Natural killer cell (primary cell): ENCODE measurements at places on chromosomes 6 and 20.

DNA sequence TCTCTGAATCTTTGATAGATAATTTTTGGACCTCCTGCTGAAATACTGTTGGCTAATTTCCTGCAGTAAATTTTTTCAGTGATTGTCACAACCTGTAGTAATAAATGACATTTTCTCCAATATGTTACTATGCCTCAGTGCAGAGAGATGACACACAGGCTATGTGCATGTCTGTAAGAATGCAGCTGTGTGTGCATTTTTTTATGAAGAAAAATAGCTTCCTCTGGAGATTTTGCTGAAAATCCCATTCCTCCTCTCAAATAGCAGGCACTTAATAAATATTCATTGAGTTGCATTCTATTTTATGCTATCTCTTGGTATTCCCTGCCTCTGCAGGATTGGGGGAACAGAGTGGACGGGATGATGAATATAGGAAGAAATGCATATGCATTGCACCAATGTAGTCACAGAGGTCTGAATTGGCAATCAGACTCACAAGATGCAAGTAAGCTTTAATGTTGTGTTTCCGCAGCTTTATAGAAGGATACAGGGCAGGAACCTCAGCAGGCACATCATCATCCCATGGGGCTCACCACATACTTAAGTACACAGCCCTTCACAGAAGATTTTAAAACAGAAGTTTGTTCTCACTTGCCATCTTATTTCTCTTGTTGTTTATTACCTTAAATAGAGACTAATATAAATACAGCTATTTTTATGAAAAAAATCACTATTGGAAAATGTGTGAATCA is 474.7 kb downstream of the EPM2A start:
- no peak for DNase-seq

- DNase-seq: no peak
Observed at GRCh38 chr20:13486694-13487093, 152.0 kb downstream of the TASP1 start.

DNA sequence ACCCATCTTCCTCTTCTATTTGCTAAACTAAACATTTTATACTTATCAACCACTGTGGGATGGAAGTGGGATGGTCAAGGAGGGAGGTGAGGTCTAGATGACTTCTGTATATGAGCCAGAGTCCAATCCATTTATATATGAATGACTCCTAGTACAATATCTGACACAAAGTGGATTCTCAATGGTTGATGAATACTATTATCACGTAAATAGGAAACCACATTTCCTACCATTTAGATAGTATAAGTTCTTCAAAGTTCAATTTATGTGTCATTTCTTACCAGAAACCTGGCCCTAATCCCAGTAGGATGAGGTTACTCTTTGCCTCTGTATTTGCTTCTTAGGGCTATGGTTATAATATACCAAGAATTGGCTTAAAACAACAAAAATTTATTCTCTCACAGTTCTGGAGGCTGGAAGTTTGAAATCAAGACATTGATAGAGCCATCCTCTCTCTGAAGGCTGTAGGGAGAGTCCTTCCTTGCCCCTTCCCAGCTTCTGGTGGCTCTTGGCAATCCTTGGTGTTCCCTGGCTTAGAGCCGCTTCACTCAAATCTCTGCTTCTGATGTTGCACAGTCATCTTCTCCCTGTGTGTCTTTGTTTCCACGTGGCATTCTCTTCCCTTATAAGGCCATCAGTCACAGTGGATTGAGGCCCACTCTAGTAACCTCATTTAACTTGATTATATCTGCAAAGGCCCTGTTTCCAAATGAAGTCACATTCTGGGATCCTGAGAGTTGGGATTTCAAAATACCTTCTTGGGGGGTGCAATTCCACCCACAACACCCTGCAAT is 41.0 kb upstream of the RAB23 start:
- DNase-seq: no peak

DNA sequence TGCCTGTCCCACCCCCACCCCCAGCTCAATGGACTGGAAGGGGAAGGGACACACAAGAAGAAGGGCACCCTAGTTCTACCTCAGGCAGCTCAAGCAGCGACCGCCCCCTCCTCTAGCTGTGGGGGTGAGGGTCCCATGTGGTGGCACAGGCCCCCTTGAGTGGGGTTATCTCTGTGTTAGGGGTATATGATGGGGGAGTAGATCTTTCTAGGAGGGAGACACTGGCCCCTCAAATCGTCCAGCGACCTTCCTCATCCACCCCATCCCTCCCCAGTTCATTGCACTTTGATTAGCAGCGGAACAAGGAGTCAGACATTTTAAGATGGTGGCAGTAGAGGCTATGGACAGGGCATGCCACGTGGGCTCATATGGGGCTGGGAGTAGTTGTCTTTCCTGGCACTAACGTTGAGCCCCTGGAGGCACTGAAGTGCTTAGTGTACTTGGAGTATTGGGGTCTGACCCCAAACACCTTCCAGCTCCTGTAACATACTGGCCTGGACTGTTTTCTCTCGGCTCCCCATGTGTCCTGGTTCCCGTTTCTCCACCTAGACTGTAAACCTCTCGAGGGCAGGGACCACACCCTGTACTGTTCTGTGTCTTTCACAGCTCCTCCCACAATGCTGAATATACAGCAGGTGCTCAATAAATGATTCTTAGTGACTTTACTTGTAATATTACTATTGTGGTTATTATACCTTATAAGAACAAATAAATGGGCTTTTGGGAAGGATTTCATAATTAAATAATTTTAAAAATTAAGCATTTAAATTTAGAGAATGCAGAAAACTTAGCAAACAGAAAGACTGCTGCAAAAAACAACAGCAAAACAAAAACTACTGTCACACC is 8.4 kb downstream of the CDKN1A start:
- DNase-seq: no peak

DNA sequence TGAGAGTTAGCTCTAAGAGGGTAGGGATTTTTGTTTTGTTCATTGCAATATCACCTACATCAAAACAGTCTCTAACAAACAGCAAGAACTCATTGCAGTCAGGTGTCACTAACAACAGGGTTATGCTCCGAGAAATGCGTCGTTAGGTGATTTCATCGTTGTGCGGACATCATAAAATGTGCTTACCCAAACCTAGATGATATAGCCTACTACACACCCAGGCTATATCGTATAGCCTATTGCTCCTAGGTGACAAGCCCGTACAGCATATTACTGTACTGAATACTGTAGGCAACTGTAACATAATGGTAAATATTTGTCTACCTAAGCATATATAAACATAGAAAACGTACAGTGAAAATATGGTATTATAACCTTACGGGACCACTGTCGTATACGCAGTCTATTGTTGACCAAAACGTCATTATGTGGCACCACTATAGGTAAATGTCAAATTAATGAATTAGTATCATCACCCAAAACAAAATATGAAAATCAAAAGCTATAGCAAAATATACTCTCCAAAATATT is 49.9 kb upstream of the TAB2 start:
- DNase-seq: no peak

DNA sequence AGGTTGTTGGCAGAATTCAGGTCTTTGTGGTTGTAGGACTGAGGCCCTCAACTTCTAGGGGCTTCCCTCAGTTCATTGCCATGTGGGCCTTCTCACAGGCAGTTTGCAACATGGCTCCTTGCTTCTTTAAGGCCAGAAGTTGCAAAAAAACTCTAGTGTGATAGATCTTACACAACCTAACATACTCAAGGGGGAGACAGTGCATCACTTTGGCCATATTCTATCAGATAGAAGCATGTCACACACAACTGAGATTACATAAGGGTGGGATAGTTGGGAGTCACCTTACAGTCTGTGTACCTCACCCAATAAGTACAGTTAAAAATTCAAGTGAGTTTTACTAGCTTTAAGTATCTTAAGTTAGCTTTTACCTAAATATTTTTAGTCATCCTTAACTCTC is 1.6 kb downstream of the SIRPD start:
- no peak for DNase-seq

- no peak for DNase-seq
Observed at GRCh38 chr6:33249732-33250630, 21.7 kb downstream of the VPS52 start.
